ENCODE measurements at places on chromosomes 1 and 21.

- no peak for DNase-seq
Measured at GRCh38 chr1:94357661-94358060, 60.5 kb upstream of the ABCD3 start.

- no peak for DNase-seq
Measured at GRCh38 chr1:62325681-62326080, 6.4 kb upstream of the KANK4 start.

DNA sequence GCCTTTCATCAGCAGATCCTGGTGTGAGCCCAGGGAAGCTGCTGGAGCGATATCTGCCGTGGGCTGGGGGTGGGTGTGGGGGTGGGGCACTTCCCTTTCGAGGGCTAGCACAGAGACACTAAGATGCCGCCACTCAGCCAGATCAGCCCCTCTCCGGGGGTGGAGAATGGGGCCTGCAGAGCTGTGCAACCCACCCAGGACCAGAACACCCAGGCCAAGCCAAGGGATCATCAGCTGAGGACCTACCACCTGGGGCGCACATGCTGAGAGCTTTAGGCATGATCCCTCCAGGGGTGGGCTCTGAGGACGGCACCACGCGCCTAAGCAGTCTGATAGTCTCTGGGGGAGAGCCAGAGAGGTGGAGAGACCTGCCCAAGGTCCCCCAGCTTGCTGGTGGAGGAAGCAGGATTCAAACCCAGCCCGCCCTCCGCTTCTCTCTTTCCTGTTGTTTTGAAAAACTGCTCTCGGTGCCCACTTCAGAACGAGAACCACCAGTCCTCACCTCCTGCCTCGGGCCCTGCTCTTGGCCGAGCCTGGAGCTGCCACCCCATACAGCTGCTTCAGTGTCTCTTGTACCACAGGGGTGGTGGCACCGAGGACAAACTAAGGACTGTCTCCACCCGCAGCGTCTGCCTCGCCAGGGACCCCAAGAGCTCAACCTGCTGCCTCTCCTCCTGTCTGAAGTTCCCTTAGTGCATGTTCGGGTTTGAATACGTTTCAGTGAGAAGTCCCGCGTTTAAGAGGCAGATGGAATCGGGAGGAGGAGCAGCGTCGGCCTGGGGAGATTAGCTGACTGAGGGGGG is 39.7 kb upstream of the RUNX3 start:
- DNase-seq: no peak

DNA sequence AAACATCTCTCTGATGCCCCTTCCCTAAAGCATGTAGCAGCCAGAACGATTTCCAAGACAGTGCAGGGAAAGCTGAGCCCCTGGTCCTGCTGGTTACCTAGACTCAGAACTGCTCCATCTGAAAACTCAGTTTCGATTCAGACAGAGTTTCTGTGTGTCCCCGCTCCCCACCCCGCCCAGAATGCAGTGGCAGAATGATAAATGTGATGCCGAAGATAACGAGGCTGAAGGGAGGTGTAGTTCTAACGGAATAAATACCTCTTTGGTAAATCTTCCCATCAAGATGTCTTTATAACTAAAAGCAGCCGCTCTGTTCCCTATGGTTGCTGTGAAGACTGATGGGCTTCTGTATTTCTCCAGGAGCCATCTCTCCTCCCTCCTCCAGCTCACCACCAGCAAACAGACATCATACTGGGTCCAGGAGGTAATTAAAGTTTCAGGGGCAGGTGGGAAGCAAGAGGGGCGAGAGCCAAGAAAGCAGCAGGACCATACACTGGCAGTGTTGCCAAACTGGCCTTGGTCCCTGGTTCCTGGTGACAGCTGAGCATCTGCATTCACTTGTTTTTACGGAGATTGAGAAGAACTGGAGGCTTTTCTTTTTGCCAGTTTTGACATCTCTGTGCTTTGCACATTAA is 76.9 kb downstream of the DDX20 start:
- no peak for DNase-seq

DNA sequence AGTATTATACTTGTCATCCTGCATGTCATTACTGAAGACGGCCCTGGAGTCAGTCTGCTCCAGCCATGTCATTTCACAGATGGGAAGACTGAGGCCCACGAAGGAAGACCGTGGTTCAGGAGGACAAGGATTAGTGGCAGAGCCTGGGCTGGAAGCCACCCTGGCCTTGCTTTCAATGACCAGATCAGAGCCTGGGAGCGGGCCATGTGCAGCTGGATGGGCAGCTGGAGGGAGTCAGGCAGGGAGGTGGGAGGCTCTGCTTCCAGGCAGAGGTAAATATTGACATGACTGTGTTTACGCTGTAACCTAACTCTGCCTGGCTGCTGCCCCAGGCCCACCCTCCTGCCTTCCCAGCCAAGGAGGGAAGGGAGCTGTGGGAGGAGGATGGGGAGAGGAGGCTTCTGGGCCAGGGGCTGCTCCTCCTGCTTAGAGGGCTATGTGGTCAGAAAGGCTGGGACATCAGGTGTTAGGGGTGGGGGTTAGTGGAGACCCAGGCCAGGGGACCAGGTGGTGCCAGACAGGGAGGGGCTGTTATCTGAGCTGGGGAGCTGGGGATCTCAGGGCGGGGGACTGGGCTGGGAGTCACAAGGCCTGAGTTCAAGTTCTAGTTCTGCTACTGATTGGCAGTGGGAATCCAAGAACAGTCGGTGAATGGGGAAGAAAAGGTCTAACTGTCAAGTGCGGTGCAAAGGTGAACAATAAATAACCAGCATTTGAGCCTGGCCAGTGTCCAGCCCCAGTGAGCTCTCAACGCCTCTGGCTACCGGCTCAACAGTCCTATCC is 48.5 kb upstream of the ECE1 start:
- DNase-seq: no peak

- DNase-seq: no peak
Measured at GRCh38 chr1:58968360-58968952, 184.6 kb upstream of the JUN start.

GRCh38 chr1:54006508-54006907 is 11.5 kb downstream of the LDLRAD1 start:
- DNase-seq: no peak

GRCh38 chr1:205162301-205162700 is 40.5 kb upstream of the RBBP5 start:
- no peak for DNase-seq

Data from activated CD4-positive, CD25-positive, alpha-beta regulatory T cell (primary cell).